ENCODE measurements at places on chromosomes 11 and 22. TPM values are rescaled to one million over a fixed set of nuclear protein-coding genes. Genes with fewer than 3 reads are reported as not detected.

The DCHS1 gene
- total RNA-seq: 2.6 TPM

The IL10RA gene
- not detected for total RNA-seq

The OR10D3 gene
- total RNA-seq: not detected

The P2RY2 gene
- total RNA-seq: not detected

The ESRRA gene
- total RNA-seq: 59.8 TPM

The SEPTIN5 gene
- 44.8 TPM for total RNA-seq

The ANKRD49 gene
- total RNA-seq: 11.5 TPM

The FGF3 gene
- not detected for total RNA-seq

Data from LHCN-M2 (cell line).